ENCODE measurements at places on chromosomes 1 and 21.

GRCh38 chr1:41286486-41286885 lies 44.4 kb upstream of the SCMH1 start:
- no peak for DNase-seq

DNA sequence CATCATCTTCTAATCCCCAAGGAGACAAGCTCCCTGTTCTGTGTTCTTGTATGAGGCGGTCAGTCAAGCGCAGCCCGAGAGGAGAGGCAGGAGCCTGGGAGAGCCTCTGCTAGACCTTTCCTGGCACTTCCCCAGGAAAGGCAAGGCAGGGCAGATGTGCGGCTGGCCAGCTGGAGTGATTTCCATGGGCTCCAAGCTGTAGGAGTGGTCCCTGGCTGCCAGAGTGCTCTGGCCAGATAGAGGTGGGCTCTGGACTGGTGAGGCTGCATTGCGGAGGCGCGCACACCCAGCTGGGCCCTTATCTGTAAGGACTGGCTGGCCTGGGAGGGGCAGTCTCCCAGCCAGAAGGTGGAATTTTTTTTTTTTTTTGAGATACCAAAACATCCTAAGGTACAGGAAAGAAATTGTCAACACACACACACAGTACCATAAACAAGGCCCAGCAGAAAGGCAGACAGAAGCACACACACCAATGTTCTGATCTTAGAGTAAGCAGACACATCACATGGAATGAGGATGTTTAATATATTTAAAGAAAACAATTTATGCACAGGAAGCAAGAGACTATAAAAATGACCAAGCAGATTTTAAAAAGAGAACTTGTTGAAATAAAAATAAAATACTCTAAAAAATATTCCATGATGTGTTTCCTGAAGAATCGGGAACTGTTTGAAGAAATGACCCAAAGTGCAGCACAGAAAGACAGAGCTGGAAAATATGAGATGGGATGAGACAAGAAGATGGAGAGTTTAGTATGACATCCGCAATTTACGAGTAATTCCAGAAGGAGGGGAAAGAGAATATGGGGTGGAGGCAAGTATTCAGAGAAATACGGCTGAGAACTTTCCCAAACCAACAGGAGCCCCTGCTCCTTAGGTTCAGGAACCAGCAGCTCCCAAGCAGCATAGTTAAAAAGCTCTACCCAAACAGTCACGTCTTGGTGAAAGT lies 13.4 kb downstream of the IBA57 start:
- no peak for DNase-seq

GRCh38 chr1:209823143-209824041 lies 4.4 kb upstream of the UTP25 start:
- DNase-seq = no peak

DNA sequence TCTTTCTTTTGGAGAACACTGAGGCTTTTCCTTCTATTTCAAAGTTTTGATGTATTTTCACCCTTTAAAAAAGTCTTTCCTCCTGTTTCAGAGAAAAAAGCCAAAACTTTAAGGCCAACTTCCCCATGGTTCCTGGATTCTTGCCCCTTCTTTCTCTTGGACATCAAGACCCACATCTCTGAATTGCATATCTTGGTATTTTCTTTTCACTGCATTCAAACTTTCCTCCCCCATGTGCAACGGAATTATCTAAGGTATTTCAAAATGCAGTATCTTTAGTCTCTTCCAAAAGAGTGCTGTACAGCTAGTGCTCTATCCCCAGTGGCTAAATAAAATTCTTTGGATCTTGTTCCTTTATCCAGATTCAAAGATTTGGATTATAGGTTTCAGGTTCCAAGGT lies 81.1 kb upstream of the TSPAN2 start:
- DNase-seq = no peak

DNA sequence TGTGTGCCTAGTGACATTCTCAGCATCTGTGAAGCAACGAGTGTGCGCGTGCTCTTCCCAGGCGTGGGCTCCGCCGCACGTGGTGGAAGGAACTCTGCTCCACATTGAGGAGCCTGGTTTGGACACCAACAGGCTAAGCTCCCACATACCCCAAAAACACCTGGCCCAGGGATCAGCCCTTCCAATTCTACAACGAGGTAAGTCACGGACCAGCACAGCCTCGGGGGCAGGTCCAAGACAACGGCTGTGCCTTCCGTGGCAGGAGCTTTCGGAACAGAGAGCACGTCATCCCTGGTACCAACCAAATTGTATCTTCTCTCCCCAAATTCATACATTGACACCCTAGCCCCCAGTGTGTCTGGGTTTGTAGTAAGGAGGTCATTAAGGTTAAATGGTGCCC lies 27.2 kb upstream of the PDE9A start:
- DNase-seq = no peak

Data from GDM1 (cell line).